ENCODE measurements at places on chromosomes 4 and X.
A peak's percentile ranks its signal among the peaks of the same experiment; 100 is the strongest.

GRCh38 chr4:110516106-110516922 lies 40.4 kb downstream of the ENPEP start:
- DNase-seq: peak; percentile 17

- no peak for DNase-seq
Measured at GRCh38 chr4:18686338-18687037, 664.9 kb upstream of the LCORL start.

- peak; percentile 65 for DNase-seq
Measured at GRCh38 chrX:107450823-107451509, 1.5 kb downstream of the FRMPD3 start.

GRCh38 chrX:39542316-39542715 lies 555.4 kb downstream of the BCOR start:
- DNase-seq: no peak
